Stimulated activated CD4-positive, alpha-beta T cell treated with anti-CD3 and anti-CD28 coated beads, Interleukin-12 subunit alpha, Interleukin-12 subunit beta, amount 100 ng/mL, for 4 hours (primary cell): ENCODE measurements at places on chromosomes 13 and 19.

- no peak for DNase-seq
Observed at GRCh38 chr13:20363172-20363571, 131.1 kb upstream of the GJB6 start.

DNA sequence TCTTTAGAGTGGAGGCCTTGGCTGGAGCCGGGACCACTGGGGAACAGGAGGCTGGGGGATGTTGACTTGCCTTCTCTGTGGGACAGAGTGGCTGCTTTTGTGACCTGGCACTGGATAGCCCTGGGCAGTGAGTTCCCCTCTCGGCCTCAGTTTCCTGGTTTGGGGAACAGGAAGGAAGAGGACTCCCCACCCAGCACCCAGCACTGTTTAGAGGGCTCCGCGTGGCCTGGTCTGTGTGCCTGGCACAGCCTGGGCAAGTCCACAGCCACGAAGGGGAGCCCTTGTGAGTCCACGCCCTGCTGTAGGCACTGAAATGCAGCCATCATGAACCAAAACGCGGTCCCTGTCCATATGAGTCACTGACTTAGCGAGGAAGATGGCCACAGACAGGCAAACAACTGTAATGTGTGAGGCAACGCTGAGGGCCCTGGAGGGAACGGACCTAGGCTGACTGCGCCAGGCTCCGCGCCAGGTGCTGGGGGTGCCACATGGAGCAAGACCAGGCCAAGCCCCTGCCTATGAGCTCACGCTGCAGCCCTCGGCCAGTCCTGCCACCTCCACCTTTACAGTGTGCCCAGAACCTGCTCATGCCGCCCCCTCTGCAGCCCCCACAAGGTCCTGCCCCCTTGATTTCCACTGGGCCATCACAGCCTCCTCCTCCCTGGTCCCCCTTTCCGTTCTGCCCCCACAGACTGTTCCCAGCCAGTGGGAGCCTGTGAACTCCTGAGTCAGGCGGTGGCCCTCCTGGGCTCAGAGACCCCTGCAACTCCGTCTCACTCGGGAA lies 35.5 kb downstream of the PAK4 start:
- no peak for DNase-seq

DNA sequence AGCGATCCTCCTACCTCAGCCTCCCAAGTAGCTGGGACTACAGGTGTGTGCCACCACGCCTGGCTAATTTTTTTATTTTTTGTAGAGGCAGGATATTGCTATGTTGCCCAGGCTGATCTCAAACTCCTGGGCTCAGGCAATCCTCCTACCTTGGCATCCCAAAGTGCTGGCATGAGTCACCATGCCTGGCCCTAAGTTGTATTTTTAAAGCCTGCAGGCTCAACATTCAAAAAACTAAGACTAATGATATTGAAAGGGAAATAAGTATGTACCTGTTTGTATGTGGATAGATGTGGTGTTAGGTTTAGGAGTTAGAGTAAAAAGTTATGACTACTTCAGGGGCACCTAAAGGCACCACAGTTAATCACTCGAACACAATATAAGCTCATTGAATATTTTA lies 5.4 kb upstream of the IPO5 start:
- DNase-seq: no peak

- no peak for DNase-seq
Observed at GRCh38 chr13:39909634-39910033, 254.2 kb downstream of the COG6 start.

- DNase-seq: no peak
Observed at GRCh38 chr19:34888091-34888490, 38.6 kb upstream of the ZNF30 start.

GRCh38 chr19:28396287-28396831 lies 816.6 kb downstream of the UQCRFS1 start:
- DNase-seq: no peak

GRCh38 chr19:19493841-19494546 lies 21.4 kb downstream of the TSSK6 start:
- DNase-seq: no peak

GRCh38 chr13:104592545-104593250 lies 1526.5 kb upstream of the SLC10A2 start:
- no peak for DNase-seq

DNA sequence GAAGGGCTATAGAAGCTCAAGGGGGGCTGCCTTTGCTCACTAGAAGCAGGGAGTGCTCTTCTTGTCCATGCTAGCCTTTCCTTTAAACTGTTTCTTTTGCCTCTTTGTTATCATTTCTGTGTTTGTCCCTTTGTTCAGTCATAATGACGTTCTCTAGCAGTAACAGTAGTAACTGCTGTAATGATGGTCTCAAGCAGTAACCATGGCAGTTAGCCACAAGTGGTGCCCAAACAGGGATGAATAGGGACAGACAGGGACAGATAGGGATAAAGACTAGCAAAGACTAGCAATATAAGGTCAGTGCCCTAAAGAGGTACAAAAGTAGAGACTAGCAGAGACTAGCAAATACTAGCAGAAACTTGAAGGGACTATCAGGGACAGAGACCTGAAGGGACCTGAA lies 869.0 kb upstream of the PRR20A start:
- no peak for DNase-seq

- no peak for DNase-seq
Observed at GRCh38 chr13:110433014-110433413, 125.9 kb downstream of the COL4A2 start.

GRCh38 chr13:98751861-98752466 lies 508 bp downstream of the SLC15A1 start:
- no peak for DNase-seq

DNA sequence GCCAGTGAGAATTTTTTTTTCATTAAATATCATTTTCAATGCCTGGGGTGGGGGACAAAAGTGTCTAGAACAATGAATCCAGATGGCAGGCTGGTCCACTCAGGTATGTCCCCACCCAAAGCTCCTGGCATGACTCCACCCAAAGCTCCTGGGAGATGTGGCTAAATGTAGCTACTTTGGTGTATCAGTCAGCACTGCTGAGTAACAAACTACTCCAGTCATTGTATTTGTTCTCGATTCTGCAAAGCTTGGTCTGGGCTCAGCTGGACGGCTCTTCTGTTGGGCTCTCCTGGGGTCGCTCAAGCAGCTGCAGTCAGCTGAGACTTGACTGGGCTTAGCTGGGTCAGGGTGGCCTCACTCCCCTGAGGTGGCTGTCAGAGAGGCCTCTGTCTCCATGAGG lies 48.5 kb downstream of the CELF5 start:
- no peak for DNase-seq

DNA sequence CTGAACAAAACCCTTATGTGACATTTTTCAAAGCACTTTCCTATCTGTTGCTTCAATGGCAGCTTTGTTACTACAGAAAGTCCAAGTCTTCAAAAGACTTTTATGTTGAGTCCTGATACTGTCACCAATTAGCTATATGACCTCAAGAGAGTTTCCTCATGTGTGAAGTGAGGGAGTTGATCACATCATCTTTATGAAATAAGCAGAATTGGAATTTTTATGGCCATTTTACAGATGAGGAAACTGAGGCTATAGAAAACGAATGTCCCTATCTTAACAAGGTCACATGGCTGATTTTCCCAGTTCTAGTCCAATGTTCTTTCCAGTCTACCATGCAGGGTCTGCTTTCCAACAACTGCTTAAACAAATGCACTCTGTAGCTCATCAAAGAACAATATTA lies 2.6 kb downstream of the TNFRSF19 start:
- no peak for DNase-seq

GRCh38 chr13:97382276-97382675 lies 51.7 kb upstream of the RAP2A start:
- DNase-seq: no peak

DNA sequence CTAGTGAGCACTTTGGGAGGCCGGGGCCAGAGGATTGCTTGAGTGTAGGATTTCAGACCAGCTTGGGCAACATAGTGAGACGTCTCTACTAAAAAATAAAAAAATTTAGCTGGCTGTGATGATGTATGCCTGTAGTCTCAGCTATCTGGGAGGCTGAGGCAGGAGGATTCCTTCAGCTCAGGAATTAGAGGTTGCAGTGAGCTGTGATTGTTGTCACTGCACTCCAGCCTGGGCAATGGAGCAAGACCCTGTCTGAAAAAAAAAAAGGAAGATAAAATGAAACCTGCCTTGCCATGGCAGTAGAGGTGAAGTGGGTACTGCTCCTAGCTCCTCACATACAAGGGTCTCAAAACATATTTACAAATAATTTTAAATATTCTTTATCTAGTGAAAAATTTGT lies 7.4 kb downstream of the UCHL3 start:
- DNase-seq: no peak
